ENCODE measurements at places on chromosomes 7 and 10.
A peak's percentile ranks its signal among the peaks of the same experiment; 100 is the strongest.

DNA sequence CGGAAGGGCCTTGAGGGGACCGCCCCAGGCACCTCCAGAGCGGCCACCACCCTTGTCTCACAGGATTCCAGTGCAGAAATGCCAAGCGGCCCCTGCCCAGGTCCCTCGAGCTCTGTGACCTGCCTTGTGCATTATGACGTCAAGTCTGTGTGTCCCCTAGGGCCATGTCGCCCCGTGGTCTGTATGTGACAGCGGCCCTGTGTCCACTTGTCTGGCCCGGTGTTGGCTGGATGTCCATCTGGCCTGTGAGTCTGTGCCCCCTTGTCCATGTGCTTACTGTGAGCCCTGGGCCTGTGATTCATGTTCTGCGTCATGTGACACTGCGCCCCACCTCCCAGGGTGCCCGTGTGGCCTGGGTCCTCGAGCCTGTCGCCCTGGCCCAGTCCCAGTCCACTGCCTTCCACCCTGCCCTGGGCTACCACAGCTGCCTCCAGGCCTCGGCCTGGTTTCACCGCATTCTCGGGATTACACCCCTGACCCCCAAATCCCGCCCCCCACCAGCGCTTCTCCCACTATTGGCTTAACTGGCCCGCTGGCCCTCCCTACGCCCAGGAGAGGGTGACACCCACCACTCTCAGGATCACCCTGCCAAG, 66.6 kb upstream of the ZNF722 start:
- DNase-seq, result no peak

DNA sequence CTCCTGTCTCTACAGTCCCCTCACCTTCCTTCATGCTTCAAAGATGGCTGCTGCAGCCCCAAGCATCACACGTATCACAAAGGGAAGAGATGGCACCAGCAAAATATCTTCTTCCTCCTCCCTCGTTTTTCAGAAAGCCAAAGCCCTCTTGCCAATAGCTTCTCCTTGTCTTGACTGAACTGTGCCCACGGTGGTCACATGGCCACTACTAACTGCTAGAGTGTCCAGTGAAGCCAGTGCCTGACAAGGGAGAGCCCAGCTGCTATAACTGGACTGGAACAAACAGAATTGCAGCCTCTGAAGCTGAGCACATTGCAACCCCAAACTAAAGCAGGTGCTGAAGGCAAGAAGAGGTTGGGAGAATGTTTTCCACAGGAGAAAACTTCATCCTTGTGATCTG, 120.8 kb upstream of the RET start:
- DNase-seq, result no peak

DNA sequence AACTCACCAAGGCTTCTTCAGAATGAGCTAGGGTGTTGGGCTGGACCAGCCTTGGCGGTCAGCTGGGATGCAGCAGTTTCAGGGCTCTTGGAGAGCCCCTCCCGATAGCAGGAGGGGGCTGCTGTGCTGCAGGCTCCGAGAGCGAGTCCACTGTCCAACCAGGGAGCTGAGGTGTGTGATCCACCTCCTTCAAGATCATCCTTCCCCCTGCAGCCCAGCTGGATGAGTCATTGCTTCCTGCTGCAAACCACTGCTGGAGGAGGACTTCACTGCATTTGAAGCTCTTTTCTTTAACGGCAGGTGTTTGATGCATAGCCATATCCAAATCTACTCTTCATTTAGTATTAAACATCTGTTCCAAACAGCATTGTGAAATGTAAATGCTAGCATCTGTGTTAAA, 54.2 kb upstream of the EBF3 start:
- DNase-seq, result peak; percentile 43

- peak; percentile 95 for DNase-seq
These were observed 39.8 kb upstream of the ELN start for GRCh38 chr7:73988197-73988596.

GRCh38 chr10:132788831-132789219, 2.9 kb upstream of the NKX6-2 start:
- no peak for DNase-seq

DNA sequence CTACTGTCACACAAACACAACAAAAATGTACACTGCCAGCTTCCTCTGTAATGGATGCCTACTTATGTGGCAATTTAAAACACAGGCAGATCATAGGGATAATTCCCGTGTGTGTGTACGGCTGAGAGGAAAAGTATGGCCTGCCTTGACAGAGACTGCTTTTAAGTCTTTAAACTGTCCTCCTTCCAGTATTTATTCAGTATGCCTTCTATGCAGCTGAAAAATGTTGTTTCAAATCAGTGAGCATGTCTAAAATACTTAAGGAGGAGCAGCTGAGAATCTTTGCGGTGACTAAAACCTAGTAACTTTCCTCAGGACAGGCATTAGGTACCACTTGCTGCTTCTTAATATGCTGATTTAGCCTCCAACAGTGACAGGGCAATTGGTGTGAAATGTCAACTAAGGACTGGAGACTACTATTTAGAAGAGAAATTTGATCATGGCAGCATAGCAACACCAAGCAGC, 126.3 kb downstream of the CACNA2D1 start:
- no peak for DNase-seq

DNA sequence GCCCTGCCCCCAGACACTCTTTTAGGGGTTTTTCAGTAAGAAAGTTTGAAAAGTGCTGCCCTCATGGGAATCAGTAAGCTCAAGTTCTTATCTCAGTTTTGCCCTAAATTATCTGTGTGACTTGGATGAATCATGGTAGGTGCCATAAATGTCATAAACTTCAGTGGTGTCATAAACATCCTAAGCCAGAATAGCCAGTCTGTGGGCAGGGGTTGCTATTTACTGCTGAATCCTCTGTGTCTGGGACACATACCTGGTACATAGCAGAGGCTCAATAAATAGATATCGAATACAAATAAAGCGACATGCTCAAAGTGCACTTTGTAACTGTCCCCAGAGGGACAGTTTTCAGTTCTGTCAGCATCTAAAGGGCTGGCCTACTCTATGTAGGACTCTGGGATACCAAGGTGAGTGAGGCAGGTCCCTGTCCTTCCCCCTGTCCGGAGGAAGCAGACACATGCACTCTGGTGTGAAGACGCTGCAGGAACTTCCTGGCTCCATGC, 502.1 kb downstream of the RPS24 start:
- no peak for DNase-seq

DNA sequence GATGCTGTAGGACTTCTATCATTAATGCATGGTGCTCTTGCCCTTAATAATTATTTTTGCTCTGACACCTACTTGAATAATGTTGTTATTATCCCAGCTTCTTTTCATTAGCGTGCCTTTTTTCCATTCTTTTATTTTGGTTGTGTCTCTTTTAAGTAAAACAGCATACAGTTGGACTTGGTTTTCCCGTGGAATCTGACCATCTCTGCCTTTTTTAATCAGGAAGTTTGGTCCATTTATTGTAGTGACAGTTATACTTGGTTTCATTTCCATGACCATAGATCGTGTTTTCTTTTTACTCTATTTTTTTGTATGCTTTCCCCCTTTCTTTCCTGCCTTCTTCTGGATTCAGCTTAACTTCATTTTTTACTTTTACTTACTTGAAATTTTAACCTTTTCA, 4.6 kb downstream of the PAPOLB start:
- DNase-seq, result no peak

- DNase-seq, result no peak
These were observed 504.3 kb downstream of the TFEC start for GRCh38 chr7:115526278-115526677.

DNA sequence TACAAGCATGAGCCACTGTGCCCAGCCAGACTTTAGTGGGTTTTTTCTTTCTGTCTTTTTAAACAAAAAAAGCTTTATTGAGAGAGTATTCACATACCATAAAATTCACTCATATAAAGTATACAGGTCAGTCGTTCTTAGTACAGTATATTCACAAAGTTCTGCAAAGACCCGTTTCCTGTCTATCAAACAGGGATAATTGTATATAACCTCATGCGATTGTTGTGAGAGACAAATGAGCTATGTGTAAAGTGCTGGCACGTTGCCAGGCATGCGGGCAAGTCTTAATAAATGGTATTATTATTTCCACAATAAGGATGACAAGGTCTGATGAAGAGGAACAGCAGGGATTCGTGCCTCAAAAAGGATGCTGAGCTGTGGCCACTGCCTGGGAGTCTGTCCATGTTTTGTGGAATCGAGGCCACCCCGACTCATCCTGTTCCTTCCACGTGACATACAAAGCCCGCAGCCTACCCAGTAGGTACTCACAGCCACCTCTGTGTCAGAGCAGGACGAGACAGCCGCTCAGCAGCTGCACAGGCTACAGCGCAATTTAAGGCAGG, 51.6 kb downstream of the SMKR1 start:
- peak; percentile 68 for DNase-seq

DNA sequence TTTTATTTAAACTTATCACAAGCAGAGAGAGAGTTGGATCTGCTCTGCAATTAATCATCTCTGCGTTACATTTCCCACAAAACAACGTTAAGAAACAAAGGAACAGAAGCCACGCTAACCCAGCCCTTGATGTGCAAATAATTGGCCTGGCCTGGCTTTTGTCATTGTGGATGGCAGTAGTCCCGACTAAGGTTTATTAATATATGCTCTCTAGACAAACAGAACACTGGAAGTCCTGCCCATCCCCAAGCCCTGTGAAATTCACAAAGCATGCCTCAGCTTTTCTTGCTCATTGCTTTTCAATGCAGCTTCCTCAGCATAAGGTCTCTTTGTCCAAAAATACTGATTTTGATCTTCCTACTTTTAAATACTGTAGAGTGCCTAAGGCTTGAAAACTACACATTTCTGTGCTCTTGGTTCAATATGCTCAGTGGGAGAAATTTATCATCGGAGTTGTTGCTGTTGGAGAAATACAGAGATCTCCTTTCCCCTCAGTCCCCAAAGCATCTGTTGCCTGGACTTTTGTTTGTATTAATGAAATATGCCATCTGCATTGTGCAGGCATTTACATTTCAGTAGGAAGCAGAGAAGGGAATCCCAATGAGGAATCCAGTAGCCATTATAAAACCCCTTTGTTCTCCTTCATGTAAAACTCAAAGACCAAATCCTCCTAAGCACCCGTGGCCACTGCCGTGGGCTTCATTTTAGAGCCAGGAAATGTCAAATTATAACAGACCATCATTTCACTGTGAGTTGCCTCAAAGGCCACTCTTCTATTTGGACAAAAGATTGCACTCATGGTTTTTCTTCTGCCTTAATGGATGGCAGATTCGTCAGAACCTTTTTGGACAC, 61.1 kb downstream of the SORCS1 start:
- DNase-seq, result peak; percentile 42

DNA sequence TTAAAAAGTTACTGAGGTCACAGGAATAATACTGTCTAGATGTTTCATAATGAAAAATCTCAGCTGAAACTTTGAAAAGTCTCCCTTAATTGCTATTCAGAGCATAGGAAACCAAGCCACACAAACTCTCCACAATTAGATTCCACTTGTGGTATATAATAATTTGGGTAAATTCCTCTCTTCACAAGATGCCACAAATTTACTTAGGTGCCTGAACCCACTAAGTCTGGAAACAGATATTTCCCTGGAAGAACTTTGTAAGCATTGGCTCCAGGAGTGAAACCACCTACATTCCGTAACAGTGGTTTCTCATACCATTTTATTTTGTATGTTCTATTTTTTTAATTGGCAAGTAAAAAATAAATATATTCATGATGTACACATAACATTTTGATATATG, 493.4 kb downstream of the SEMA3D start:
- DNase-seq, result no peak

GRCh38 chr7:41885748-41886147, 182.9 kb upstream of the INHBA start:
- no peak for DNase-seq

DNA sequence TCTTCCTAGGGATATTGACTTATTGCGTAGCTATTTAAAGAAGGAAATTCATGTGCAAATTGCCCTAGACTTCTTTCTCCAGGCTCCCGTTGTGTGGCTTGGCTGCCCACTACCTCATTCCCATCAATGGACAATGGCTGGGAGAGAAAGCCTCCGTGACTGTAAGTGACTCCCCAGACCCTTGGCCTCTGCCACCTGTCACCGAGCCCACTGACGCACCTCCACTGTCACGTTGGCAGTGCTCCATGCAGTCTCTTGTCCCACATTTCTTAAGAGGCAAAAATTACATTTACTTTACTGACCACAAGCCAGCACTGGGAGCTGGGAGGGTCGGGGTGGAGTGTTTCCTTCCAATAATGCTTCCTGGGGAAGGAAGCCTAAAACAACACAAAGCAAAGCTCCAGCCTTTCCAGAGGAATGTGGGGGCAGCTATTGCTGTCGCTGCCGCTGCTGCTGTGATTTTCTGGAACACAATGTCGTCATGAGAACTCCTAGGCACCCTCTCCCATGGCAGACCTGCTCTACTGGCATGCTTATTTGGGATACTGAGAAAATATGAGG, 89.7 kb upstream of the STEAP1B start:
- no peak for DNase-seq

DNA sequence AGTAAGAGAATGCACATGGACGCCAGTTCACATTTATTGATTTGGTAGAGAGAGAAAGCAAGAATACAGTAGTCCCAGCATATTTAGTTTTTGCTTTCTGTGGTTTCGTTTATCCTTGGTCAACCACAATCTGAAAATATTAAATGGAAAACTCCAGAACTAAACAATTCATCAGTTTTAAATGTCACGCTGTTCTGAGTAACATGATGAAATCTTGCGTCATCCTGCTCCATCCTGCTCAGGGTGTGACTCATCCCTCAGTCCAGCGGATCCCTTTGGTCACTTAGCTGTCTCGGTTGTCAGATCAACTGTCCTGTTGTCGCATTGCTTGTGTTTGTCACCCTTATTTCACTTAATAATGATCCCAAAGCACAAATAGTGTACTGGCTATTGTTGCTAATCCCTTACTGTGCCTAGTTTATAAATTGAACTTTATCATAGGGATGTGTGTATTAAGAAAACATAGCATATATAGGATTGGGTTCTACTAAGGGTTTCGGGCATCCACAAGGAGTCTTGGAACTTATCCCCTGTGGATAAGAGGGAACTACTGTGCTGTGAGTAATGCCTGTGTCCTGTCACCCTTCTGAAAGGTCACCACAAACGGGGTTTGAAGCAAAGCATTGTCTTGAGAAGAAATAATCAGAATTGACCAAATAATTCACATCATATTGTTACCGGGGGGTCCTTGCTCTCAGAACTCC, 73.6 kb downstream of the OTUD1 start:
- DNase-seq, result peak; percentile 31

DNA sequence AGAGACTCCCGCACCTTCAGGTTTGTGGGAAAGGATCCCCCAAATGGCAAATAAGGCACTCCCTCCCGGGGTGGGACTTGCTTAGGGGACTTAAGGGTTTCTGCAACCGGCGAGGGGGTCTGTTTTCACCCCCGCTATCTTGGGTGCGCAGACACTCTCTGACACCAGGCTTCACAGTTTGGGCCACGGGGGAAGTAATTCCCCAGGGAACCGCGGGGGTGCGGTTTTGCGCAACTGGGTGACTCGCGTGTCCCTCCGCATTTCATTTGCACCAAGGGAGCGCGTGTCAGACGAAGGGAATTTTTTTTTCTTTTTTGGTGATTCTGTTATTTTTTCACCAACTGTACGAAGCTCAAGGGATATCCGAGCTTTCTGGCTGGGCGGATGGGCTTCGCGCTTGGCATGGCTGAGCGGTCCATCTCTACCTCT, 1.7 kb downstream of the GRM8 start:
- DNase-seq, result no peak

- DNase-seq, result no peak
These were observed 217.6 kb downstream of the GFRA1 start for GRCh38 chr10:116055252-116055916.
